ENCODE measurements at places on chromosomes 13 and 19.

DNA sequence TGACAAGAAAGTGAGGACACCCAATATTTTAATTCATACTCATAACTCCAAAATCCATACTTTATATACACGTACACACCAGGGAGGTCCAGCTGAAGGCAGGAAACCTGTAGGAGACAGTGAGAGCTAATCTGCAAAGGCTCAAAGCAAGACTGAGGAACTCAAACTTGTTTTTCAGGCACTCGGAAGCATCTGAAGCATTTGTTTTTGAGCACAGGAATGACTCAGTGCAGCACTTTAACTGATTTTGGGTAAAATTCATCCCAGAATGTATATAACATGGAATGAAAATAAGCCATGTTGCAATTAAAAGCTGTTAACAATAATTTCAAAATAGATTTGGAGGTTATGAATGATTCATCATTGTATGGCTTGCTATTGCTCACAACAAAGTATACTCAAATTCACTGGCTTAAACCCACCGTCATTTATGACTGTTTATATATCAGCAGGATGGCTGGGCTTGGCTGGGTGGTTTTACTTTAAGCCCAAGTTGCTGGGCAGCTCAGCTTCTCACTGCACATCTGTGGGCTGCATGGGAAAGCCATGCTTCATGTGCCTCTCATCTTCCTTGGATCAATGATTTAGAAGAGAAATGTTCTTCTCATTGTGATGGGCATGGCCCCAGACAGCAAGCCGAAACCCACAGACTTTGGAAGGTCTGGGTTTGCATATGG is 177.0 kb downstream of the RFC3 start:
- DNase-seq: no peak

DNA sequence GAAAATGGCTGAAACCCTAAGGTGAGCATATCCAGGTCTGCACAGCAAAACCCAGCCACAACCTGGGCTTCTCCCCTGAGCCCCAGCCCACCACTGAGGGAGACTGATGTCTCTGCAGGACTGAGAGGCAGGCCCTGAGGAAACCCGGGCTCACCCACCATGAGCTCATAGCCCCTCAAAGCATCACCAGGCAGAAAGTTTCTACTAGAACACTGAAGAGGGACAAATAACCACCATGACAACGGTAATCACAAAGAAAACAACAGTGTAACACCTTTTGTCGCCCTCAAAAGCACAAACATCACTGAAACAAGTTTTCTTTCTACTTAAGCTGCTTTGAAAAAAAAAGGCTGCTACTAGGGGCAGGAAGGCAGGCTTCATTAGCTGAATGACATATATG is 29.8 kb downstream of the TSHZ3 start:
- no peak for DNase-seq

DNA sequence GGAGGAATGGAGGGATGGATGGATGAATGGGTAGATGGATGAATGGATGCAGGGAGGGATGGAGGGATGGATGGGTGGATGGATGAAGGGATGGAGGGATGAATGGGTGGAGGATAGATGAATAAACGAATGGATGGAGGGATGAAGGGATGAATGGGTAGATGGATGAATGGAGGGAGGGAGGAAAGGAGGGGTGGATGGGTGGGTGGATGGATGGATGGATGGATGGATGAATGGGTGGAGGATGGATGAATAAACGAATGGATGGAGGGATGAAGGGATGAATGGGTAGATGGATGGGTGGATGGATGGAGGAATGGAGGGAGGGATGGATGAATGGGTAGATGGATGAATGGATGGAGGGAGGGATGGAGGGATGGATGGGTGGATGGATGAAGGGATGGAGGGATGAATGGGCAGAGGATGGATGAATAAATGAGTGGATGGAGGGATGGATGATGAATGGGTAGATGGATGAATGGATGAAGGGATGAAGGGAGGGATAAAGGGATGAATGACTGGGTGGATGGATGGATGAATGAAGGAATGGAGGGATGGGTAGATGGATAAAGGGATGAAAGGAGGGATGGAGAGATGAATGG is 33.0 kb upstream of the TPM4 start:
- no peak for DNase-seq

DNA sequence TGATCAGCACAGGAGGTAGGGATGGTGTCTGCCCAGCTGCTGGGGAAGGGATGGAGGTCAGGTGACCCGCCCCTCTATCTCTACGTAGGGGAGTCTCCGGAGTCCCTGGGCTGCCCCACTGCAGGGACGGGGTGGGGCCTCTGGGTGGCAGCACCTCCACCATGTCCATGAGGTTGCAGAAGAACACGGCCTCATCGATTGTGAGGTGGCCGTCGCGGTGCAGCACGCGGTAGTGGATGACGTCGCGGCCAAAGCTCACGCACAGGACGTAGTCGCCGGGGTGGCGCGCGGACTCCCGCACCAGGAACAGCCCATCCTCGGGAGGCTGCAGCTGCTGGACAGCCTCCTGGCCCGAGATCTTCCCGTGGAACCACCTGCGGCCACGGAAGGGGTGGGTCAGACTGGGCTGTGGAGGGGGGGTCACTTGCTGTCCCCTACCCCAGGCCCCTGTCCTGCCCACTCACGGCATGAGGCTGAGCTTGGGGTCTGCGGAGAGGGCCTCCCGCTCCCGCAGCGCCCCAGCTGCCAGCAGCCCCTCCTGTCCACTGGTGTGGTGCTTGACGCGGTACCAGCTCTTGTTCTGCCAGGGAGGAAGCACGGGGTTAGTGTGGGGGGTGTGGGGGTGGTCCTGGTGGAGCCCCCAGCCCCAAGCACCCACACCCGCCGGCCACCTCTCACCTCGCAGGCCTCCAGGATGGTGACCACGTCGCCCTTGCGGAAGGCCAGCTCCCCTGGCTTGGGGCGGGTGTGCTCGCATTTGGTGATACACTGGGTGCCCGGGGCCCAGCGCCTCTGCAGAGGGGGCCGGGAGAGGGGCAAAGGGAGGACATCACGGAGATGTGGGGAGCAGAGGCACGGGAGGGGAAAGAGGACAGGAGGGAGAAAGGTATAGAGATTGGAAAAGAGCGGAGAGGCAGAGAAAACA is 2.3 kb downstream of the MATK start:
- no peak for DNase-seq

DNA sequence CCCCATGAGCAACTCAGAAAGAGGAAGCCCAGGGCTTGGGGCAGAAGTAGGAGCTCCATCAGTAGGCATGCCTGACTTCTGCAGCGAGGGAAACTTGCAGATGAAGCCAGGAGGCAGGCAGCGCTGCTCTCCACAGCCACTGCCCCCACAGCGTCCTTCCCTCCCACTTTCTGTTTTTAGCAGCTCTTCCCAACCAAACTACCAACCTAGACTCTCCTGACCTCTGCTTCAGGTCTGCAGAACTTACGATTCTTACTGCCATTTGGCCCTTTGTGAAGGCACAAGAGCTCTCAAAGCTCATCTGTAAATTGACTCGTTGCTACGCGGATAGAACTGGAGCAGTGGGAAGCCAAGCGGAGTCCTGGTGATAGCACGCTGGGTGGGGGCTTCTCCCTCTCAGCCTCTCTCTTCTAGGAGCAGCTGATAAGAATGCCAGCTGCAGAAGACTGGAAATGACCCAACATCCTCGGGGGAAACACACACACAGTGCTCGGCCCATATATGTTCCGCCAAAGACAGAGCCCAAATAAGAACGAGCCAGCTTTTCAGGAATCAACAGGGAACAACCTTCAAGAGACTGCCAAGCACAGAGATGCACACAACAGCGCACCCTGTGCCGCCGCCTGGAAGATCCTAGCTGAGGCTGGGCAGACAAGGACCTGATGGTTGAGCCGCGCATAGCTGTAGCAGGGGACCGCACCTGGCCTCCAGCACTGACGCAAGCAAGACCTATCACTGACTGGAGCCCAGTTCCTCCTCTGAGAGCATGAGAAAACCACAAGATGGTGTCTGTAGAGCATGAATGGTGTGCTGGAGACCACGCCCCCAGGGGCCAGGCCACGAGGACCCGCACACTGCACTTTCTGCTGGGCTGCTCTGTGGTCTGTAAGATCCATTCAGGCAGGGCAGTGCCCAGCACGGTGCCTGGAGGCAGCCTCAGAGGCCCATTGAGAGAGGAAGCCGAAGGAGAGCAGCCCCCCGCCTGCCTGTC is 15.9 kb upstream of the SLC35E1 start:
- no peak for DNase-seq

DNA sequence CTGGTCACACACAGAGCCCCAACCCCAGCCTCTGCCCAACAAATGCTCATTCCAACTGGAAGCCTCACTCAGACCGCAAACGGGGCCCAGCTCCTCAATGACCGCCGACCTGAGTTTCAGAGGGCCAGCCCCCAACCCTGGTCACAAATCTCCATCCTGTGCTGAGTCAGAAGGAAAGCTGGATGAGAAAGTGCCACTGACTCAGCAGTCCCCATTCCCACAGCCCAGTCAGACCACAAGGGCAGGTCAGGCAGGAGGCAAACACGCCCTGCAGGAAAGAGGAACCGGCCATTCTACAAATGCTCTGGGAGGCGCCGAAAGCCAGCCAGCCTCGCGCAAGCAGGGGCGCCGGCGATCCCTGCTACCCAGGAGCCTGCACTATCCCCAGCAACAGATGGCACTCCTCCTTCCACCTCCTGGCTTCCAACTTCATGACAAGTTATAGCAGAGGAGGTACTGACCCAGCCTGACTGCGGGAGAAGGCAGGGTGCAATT is 14.1 kb upstream of the PRKD2 start:
- no peak for DNase-seq

GRCh38 chr13:45872566-45872965 is 21.0 kb upstream of the SIAH3 start:
- no peak for DNase-seq

DNA sequence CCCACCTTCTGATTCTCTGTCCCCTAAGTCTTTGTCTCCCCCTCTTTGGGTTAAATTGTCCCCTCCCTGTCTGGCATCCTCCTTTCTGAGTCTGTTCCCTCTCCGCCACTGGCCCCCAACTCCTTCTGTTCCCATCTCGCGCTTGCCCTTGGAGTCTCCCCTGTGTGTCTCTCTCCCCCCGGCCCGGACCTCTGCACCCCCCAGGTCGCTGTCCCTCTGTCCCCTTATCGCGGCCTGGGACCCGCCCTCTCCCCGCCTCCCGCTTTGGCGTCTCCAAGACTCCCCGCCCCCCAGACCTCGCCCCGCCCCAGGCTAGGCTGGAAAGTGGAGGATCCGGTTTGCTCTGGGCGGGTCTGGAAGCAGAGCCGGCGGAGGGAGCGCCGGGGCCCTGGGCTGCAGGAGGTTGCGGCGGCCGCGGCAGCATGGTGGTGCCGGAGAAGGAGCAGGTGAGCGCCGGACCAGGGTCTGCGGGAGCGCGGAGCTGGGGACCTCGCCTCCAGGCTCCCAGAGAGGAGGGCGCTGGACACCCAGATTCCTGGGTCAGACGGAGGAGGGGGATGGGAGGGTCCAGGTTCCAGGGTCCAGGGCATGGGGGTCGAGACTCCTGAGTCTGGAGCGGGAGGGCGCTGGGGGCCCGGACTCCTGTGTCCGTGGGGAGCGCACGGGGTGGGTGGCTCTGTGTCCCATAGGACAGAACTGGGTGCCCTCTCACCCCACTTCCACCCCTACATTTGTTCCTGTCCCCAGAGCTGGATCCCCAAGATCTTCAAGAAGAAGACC is at the start of gene TRPM4:
TRPM4 (plus strand) TSS at position 348 of the 780 bp plus-strand sequence; CDS start at position 423, 75 bp downstream.
- DNase-seq: peak; percentile 94

DNA sequence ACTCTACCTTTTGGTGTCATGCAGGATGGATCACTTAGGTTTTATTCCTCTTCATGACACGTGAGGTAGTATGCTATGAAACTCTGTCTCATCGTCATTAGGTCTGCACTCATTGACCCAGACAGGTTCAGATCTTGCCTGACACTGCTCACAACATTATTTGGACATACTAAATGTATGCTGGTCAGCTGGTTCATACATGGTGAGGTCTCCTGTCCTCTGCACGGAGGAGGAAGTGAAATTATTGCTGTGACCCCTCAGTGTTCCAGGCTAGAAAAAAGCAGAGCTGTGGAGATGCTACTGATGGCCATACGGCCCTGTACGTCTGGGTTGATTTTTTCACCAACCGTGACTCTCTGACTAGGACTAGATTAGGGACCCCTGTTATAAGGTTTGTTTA is 35.8 kb downstream of the LATS2 start:
- no peak for DNase-seq

GRCh38 chr19:782878-783668 is 14.2 kb upstream of the PTBP1 start:
- no peak for DNase-seq

DNA sequence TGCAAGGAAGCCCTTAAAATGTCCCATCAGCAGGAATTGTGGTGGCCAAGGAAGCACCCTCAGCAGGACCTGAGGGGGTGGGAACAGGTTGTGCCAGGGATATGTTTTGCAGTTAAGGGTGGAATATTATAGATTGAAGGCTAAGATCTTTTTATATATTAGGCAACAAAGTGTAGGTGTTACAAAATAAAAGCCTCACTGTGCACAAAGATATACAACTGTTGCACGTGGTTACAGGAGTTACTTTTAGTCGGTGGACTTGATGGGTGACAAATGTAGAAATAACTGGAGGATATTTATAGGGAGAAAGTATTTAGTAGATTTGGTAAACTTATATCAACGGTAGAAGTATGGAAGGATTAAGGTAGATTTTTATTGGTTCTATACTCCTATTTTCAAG is 35.1 kb downstream of the TBC1D4 start:
- no peak for DNase-seq

GRCh38 chr13:39349391-39349960 is 253.5 kb downstream of the LHFPL6 start:
- no peak for DNase-seq

- no peak for DNase-seq
Observed at GRCh38 chr19:19451429-19452242, 46.2 kb downstream of the GATAD2A start.

GRCh38 chr19:45471931-45472562 is 4.3 kb downstream of the FOSB start:
- DNase-seq: no peak

GRCh38 chr19:2774953-2775555 is 8.0 kb downstream of the SGTA start:
- DNase-seq: no peak

- DNase-seq: no peak
Observed at GRCh38 chr13:63381078-63381859, 1965.6 kb upstream of the PCDH20 start.

- no peak for DNase-seq
Observed at GRCh38 chr19:47226426-47227351, 4.3 kb downstream of the BBC3 start.

- DNase-seq: no peak
Observed at GRCh38 chr13:59392328-59392727, 771.4 kb downstream of the DIAPH3 start.

DNA sequence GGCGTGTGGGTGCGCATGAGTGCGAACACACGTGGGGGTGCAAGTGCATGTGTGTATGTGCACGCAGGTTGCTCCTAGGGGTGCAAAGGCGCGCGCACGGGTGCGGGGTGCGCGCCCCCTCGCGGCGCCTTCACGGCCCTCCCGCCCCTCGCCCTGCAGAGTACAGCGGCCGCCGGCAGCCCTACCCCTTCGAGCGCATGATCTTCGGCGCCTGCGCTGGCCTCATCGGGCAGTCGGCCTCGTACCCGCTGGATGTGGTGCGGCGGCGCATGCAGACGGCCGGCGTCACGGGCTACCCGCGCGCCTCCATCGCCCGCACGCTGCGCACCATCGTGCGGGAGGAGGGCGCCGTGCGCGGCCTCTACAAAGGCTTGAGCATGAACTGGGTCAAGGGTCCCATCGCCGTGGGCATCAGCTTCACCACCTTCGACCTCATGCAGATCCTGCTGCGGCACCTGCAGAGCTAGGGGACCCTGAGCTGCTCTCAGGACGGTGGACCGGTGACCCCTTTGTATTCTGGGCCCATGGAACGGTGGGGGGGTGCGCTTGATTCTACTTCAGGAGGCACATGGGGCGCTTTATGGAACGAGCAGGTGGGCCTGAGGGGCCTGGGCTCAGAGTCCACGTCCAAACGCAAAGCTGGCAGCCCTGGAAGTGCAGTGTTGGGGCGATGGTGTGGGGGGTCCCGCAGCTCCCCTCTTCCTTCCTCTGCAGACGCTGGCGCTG is 27.7 kb downstream of the TMEM161A start:
- DNase-seq: peak; percentile 70
